ENCODE measurements at places on chromosomes 3 and 15.
A peak's percentile ranks its signal among the peaks of the same experiment; 100 is the strongest.

GRCh38 chr15:86317384-86317740 is 237.7 kb downstream of the AGBL1 start:
- DNase-seq, result no peak

DNA sequence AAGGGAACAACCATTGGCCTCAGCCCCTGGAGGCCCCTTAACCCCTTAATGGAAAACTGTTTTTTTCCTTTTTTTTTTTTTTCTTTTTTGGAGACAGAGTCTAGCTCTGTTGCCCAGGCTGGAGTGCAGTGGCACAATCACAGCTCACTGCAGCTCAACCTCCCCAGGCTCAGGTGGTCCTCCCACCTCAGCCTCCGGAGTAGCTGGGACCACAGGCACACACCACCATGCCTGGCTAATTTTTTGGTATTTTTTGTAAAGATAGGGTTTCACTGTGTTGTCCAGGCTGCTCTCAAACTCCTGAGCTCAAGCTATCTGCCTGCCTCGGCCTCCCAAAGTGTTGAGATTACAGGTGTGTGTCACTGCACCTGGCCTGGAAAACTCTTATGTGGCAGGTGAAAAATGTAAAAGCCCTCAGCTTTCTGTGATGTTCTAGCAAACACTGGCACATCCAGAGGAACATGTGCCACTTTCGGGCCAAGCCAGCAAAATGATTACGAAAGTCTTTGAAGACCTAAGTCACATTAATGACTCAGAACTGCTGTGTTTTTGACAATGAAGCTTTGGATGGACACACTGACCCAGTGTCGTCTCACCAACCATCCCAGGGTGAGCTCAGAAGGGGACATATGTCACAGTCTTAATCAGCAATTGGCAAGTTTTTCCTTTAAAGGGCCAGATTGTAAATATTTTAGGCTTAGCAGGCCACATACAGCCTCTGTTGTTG is 189.3 kb upstream of the TPM1 start:
- no peak for DNase-seq

GRCh38 chr3:105367406-105368213 is 901 bp downstream of the ALCAM start:
- peak; percentile 46 for DNase-seq

DNA sequence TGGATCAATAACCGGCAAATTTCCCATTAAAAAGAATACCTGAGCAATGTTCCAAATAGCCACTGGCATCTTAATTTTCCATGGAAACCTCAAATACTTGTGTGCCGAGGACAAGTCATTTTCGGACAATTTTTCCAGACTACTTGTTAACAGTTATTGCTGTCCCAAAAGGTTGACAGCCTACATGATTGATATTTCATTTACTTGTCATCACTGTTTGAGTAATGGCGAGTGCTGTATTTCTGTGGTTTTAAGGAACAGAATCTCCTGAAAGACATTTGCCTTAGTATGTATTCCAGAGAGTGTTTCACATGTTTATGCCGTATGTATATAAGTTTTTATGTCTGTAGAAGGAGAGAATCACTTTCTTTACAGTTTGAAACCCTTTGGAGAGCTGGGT is 36.7 kb downstream of the MAP2K5 start:
- no peak for DNase-seq

GRCh38 chr3:159664006-159664405 is 324.6 kb upstream of the IL12A start:
- DNase-seq, result no peak

DNA sequence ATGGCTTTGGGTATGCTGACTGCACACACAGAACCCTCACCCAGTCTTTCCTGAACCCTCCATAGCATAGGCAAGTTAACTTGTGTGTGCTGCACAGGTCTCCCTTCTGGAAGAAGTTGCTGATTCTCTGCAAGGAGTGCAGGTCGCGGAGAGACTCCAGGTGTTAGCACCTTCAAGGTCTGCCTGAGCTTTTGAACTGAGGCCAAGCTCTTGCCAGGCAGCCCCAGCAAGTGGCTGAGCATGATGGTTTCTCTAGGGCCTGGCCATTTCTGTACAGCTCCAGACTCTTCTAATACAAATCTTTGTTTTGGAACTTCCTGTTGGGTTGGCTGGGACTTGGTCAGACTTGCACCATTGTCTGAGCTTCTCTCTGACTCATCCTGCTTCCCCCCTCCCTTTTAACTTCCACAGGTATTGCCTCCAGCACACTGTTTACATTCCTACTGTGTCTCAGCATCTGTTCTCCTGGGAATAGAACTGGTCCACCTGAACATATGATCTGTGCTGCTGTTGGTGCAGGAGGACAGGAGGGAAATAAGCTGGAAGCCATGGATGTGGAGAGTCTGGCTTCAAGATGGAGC is 53.3 kb downstream of the KY start:
- no peak for DNase-seq

DNA sequence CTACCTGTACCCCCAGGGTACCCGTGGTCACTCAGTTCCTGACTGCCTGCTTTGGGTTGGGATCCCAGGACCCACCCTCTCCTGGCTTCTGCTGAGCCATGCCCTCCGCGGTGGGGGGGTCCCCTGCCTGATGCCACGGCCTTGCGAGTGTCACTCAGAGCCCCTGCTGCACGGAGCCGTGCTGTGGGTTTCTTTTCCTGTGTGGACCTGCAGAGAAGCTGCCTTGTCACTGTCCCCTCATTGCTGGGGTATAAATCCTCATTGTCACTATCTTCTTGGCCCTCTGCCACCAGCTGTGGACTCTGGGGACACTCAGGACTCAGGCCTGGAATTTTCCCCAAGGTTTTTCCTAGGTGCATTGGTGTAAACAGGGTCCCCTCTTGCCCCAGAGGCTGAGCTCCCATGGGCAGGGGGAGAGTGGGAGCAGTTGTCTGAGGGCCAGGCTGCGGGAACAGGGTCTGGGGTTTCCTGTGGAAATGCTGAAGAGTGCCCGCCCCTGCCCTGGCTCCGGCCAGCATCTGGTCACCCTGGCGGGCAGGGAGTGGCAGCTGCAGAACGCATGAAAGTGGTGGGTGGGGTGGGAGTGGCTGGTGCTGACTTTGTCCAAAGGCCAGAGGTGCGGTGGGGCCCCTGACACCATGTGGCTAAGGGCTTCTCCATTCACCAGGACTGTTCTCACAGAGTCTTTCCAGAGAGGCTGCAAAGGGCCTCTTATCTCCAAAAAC is 191.7 kb downstream of the GOLGA6L6 start:
- no peak for DNase-seq

- no peak for DNase-seq
Measured at GRCh38 chr15:71114066-71114680, 1.1 kb upstream of the THSD4 start.

DNA sequence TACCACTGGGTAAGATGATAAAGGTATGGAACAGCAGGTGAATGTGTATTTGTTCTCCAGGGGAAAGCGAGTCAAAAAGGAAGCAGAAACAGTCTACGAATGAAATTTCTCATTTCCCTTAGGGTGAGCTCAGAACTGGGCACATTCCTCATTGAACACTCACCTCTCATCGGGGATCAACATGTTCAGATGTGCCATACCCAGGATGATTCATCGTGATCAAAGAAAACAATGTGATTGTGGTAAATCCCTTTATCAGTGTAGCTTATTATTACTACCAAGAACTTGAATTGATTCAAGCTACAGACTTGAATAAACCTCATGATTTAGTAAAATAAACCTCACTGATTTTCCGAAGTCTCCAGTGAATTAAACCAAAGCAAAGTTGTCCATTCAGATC is 72.1 kb downstream of the GJD2 start:
- no peak for DNase-seq

All from stimulated activated CD4-positive, alpha-beta T cell treated with anti-CD3 and anti-CD28 coated beads, Interleukin-4, amount 100 ng/mL, for 4 hours (primary cell).